RPMI8226 (cell line): ENCODE measurements at places on chromosomes 11 and 22.
A peak's percentile ranks its signal among the peaks of the same experiment; 100 is the strongest.

DNA sequence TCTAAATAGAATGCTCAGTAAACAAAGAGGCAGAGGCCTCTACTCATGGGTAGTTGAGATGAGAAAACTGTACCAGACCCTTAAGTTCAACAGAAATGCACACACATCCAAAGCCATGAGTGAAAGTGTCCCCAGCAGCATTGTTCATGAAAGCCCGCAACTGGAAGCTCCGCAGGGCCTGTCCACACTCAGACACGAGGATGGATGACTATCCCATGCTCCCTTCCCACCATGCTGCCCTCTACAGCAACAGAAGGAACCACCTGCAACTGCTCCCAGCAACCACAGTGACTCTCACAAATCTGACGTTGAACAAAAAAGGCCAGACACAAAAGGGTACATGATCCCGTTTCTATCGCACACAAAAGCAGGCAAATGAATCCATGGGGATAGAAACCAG lies 76.9 kb upstream of the ANO1 start:
- DNase-seq = no peak

DNA sequence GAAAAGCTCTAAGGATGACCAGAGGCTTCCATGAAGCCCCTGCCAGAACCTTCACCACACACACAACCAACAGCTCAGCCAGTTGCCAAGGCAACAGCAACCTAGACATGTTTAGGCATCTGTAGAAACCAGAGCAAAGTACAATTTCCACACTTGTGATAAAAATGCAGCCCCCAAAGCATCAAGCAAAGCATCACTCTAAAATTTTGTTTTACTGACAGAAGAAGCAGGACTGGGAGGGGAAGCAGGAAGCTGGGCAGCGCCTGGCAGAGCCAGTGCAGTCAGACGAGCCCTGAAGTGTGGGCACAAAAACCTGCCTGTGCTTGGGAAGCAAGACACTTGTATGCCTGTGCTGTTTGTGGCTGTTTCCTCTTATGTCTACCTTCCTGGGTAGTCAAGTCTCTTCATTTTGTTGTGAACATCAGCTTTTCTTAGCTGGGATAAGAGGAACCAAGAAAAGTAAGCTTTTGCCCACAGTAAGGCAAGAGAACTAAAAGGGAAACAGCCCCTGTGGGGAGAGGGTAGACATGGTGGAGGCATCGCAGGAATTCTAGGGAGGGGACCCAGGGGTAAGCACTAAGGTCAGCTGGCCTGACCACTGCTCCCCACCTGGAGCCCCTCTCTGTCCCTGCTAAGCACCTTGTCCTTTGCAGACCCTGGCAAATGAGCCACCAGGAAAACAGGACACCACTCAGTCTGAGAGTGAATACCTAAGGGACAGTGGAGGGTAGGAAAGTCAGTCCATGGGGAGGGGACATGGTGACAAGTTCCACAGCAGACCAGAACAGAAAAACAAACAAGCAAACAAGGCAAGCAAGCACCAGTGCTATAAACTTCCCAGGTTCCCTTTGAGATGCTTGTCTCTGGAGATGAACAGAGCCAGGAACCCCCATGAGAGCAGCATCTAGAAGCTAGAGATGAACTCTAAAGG lies 13.4 kb downstream of the PACSIN2 start:
- peak; percentile 46 for DNase-seq

DNA sequence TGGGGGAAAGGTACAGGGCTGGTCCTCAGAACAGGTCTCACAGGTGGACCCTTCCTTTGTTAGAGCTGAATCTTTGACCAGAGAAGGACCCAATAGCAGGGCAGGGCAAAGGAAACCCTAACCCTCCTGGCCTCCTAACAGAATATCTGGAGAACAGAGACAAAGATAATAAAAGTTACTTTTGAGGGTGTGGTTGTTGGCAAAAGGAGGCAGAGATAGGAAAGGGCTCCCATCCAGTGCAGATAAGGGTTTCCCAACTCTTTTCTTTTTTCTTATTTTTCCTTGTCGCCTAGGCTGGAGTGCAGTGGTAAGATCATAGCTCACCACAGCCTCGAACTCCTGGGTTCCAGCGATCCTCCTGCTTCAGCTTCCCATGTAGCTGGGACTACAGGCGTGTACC lies 11.9 kb downstream of the PCSK7 start:
- no peak for DNase-seq

DNA sequence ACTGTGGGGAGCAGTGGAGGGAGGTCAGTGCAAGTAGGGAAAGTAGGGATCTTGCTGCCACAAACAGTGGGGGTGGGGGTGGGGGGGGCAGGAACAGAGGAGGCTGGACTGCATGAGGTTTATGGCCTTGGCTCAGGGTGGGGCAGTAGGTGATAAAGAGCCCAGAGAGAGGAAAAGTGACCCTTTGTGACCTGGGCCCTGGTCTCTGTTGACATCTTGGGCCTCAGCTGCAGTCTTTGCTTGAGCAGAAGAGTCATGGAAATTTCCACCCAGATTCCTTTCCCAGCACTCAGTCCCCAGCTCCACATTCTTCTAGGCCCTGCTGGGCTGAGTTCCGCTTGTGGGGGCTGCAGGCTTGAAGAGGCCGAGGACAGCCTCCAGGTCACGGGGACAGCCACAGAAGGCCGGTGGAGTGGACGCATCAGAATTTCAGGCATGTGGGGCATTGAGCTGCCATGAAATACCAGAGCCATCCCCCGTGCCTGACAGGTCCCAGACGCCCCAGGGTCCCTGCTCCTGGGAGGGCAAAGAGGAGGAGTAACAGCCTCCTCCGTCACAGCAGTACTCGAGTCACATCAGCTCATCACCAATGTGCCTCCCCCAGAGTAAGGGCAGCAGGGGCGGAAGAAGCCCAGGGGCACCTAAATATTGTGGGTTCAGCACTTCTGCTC lies 9.7 kb upstream of the MALAT1 start:
- no peak for DNase-seq

DNA sequence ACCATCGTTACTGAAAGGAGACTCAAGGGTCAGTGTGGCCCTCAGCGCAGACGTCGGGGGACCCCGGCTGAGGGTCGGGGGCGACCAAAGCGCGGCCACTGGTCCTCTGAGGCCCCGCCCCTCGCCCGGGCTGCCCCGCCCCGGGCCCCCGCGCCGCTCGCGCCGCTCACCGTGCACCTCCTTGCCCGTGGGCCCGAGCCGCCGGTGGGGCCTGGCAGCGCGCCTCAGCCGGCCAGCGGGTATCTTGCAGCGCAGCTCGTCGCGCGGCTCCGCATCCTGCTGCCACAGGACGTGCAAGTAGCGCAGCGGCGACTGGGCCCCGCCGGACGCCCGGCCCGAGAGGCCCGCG lies 419 bp downstream of the ANKRD54 start:
- peak; percentile 65 for DNase-seq
